Activated naive CD4-positive, alpha-beta T cell treated with Interleukin-2 at 50 U/mL for 16 hours (primary cell): ENCODE measurements at places on chromosomes 7 and 10.

DNA sequence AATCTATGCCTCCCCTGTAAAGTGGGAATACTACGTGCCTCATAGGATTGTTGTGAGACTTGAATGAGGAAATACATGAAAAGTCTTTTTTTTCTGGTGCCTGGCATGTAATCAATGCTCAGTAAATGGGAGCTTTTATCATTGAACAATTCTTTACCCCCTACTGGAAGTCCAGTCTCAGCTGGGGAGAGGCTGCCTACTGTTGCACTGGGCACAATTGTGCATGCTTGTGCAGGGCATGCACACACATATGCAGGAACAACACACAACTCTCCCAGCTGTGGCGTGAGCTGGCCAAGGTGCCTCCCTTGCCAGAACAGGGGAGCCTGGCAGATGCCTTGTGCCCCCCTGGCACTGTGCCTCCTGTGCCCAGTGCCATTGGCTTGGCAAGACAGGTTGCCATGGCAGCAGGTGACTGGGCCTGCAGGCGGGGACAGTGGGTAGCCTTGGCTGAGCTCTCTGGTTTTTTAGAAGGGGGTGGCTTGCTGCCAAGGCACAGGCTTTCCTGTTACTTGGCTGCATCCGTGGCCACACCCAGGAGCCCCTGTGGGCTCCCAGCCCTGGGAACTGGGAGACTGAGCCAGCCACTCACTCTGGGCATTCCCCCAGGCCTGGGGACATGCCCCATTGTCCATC lies 16.1 kb upstream of the PALD1 start:
- no peak for DNase-seq

- DNase-seq, result no peak
Observed at GRCh38 chr7:132650498-132650897, 74.2 kb upstream of the PLXNA4 start.

DNA sequence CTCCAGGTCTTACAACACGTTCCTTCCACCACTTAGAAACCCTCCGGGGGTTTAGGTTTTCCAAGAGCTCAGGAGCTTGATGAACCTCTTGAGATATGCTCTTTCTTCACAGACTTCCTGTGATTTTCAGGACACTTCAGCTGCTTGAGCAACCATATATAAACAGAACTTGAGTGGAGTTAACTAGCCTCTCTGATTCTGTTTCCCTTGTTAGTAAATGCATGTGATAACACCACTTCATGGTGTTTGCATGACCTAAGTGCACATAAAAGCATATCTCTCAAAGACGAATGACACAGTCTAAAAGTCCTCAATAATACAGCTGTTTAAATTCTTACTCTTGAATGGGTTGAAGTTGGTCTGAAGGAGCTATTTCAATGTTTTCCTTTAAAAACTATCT lies 9.9 kb downstream of the PRR15 start:
- DNase-seq, result no peak

- DNase-seq, result no peak
Observed at GRCh38 chr10:86956195-86956847, 1.1 kb downstream of the MMRN2 start.

- DNase-seq, result no peak
Observed at GRCh38 chr7:28996836-28997235, 38.7 kb upstream of the TRIL start.

DNA sequence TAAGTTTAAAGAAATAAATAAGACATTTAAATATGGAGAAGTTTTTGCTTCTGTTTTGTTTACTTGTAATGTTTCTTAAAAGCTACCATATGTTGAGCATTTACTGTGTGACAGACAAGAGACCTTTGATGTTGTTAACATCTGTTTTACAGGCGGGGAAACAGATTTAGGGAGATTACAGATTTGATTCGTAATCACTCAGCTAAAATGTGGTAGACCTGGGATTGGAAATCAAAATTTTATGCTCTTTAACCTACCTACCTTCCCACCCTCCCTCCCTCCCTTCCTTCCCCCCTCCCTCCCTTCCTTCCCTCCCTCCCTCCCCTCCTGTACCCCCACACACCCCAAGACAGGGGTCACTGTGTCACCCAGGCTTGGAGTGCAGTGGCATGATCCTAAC lies 11.7 kb downstream of the LCOR start:
- no peak for DNase-seq

GRCh38 chr10:123367195-123367594 lies 213.0 kb downstream of the BUB3 start:
- no peak for DNase-seq

DNA sequence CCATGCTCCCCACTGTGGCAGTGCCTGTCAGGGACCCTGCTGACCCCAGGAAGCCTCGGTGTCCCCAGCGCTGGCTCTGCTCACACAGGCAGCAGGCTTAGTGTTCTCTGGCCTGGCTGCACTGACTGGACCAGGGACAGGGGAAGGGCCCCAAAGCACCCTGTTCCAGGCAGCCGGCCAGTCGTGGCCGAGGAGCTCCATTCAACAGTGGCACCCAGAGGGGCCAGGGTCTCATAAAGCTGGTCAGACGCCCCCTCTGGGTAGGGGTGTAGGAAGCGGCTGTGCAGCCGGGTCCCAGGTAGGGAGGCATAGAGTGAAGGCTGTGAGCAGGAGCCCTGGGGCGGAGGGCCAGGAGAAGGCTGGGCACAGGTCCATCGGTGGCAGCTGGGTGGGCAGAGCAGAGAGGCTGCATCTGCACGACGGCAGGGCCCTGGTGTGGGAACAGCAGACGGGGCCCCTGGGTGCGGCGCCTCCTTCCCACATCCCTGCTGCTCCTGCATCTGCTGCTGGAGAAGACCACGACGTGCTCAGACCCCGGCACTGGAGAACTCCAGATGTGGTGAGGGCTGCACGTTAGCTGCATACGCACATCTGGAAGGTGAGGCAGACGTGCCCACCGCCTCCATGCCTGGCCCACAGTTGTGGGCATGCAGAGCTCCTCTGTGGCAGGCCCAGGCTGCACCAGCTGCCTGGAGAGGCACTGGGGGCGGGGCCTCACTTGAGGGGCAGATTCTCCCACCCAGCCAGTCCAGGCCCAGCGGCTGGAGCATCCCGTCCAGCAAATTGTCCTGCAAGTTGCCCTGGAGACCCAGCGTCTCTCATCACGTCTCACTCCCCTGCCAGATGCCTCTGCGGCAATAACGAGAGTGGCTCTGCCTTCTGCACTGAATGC lies 25.1 kb downstream of the MNX1 start:
- no peak for DNase-seq

DNA sequence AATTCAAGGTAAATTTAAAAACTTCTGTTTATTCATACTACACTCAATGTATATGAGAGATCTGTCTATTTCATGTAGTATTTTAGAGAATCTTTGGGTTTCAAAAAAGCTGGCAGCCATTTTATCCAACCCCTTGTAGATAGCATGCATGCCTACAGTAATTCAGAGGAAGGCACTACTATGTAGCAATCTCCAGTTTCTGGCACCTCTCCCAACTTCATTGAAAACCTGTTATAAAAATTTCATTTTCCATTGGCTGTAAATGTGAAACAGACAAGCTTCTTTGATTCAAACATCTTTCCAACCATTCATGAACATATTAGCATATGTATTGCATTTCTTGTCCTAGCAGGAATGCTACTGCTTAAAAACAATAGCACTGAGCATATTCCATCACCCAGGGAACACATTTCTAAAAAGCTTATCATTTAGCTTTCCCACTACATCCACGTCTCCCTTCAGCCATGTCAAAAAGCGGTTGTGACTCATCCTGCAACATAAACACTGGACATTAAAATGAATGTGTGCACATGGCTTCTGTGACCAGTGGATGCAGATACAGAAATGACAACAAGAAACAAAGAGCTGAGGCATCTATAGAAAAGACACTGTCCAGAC lies 330.4 kb upstream of the AOAH start:
- DNase-seq, result no peak

GRCh38 chr7:84985073-84985784 lies 201.6 kb downstream of the SEMA3D start:
- no peak for DNase-seq

GRCh38 chr7:30694218-30694745 lies 12.0 kb upstream of the CRHR2 start:
- no peak for DNase-seq
